GM12878 (cell line): ENCODE measurements at places on chromosomes 7 and 10. TPM values are rescaled to one million over a fixed set of nuclear protein-coding genes. Genes with fewer than 3 reads are reported as not detected.

GRCh38 chr10:122163174-122164022 is 107.7 kb upstream of the BTBD16 start:
- DNase-seq, result no peak

DNA sequence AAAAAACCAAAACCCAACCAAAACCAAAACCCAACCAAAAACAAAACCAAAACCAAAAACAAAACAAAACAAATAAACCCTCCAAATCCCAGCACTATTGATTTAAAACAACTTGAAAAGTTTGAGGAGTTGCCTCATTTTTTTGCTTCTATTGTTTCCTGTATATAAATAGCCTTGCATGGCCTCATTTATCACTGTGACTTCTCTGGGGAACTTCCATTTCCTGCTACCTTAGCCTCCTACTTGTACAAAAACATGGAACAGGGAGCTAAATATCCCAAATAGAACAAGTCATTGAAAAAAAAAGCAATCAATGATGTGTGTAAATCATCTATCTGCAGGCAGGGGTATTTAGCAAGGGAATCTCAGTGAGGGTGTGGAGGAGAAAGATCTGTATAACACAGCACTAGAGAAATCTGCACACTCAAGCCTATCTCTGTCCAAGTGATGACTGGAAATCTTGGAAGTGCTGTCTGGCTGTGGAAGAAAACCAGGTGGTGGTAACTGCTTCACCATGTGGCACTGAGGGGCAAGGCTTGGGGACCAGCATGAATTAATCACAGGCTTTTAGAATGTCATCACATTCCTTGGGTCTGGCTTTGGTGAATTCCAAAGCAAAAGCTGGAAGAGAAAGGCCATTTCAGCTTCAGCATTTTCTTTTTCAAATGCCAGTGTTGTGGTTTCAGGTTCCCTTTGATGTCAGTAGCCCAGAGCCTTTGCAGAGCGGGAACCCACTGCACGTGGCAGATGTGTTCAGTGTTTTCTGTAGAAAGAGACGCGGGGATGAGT is 349.5 kb upstream of the ZNF32 start:
- DNase-seq, result no peak

DNA sequence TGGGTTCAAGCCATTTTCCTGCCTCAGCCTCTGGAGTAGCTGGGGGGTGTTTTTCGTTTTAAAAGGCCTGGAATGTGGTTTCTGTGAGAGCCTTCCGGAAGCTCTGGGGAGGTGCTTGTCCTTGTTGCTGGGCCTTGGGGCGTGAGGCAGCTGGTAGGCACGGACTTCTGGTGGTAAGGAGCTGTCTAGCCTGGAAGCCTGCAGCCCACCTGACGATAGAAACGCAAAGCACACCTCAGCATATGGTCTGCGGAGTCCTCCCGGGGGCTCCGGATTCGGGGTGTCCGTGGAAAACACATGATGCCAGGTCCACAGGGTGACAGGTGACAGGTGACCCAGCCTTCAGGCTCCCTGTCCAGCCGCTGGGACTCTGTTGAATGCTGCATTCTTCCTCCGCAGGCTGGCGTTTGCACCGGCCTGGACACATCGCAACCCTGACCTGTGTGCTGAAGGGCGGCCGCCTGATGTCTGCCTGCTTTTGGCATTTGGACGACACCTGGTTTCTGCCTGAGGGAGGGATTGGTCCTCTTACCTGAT is 37.3 kb downstream of the INPP5A start:
- DNase-seq, result no peak

DNA sequence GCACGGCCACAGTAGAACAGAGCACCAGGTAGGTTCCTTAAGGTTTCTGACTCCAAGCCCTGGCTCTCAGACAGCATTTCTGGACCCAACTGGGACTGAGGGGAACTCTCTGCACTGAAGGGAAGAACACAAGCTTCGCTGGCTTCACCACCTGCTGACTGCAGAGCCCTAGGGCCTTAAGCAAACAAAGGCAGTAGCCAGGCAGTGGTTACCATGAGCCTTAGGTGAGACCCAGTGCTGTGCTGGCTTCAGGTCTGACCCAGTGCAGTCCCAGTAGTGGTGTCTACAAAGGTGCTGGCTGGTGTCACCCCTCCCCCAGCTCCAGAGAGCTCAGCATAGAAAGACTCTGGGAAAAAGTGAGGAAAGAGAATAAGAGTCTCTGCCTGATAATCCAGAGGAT is 59.5 kb downstream of the SIRT1 start:
- DNase-seq, result no peak

Gene LEP
- not detected in 2 replicates for total RNA-seq

GRCh38 chr10:46273506-46274477 is 13.0 kb upstream of the ANTXRL start:
- DNase-seq, result no peak

GRCh38 chr7:23864973-23865372 is 155.0 kb downstream of the STK31 start:
- no peak for DNase-seq

Gene MKX
- total RNA-seq, result 0.05 TPM in 1 of 2 replicates, not detected in the other

DNA sequence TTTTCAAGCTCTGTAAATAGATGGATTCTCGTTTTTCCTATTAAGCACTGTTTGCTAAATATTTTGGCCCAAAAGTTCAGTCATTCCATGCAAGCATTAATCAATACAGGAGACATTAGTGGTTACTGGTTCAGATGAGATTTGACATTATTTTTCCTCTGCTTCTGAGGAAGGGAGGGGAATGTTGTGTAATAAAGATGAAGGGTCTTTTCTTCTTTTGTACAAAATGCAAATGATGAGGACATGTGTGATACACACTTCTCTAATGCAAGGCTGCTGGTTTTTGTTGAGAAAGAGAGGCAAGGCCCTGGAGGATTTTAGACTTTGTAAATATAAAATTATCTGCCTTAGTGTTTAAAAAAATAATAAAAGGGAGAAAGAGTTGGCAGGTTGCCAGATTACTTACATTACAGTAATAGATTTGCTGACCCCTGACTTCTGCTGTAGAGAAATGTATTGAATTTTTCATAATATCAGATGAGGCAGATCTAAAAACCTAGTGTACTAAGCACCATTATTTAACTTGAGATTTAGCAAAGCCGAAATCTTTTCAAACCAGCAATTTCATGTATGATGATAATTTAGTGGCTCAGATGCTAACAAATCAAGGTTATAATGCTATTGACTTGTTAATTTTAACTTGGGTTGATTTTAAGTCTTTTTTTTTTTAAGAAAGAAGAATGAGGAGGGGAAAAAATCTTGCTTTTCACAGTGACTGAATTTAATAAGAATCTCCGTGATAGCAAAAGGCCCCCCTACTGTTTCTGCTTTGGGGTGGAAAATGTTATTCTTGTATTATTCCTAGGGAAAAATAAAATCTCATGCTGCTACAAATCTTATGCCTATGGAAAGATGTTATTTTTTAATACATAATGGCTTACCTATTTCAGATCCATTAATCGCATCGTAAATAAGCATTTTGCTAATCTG is 180.1 kb downstream of the ARID5B start:
- no peak for DNase-seq

Gene ITGB8
- 3.0 and 3.2 TPM in 2 replicates for total RNA-seq

Gene MLXIPL
- total RNA-seq, result 0.21 and 0.69 TPM in 2 replicates

GRCh38 chr10:64416011-64416410 is 894.8 kb downstream of the REEP3 start:
- no peak for DNase-seq

Gene KCNH2
- total RNA-seq, result 0.18 and 0.19 TPM in 2 replicates

GRCh38 chr7:115888981-115889668 is 141.4 kb downstream of the TFEC start:
- DNase-seq, result no peak

GRCh38 chr10:11448545-11449244 is 162.8 kb downstream of the USP6NL start:
- DNase-seq, result peak; percentile 44

DNA sequence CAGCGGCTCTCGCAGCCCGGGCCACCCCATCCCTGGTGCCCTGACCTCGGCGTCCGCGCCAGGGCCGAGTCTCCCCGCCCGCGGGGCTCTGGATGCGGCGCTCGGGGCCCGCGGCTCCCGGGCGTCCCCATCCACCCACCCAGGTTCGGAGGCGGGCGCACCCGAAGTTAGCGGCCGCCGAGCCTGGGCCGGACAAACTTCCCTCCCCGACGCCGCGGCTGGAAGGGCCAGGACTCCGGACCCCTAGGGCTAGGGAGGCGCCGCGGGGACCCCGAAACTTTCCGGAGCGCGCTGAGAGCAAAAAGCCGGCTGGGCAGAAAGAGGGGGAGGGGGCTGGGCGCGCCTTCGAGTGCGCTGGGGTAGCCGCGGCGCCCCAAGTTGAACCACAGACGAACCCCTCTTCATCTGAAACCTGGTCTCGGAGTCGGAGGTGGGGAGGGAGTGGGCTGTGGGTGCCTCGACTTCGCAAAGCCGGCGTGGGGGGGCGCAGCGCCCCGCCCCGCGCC is 3.7 kb upstream of the ELFN1 start:
- no peak for DNase-seq

GRCh38 chr10:78905957-78906308 is 162.8 kb upstream of the ZMIZ1 start:
- no peak for DNase-seq

- no peak for DNase-seq
Observed at GRCh38 chr7:69414555-69414954, 183.7 kb upstream of the AUTS2 start.

DNA sequence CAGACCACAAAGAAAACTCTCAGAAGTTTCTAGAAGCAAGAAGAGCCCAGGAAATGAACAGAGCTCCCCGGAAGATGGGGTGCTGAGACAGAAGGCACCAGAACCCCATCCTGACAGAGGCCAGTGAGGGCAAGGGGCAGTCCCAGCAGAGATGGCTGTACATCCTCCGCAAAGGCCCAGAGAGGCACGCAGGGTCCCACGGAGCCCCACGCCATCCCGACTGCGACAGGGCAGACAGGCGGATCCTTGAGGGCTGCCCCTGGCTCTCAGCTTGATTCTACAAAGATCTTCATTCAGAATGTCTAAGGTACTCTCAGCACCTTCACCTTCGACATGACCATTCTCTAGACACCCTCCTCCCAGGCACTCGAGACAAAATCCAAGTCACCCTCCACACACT is 107.9 kb upstream of the DDC start:
- no peak for DNase-seq

DNA sequence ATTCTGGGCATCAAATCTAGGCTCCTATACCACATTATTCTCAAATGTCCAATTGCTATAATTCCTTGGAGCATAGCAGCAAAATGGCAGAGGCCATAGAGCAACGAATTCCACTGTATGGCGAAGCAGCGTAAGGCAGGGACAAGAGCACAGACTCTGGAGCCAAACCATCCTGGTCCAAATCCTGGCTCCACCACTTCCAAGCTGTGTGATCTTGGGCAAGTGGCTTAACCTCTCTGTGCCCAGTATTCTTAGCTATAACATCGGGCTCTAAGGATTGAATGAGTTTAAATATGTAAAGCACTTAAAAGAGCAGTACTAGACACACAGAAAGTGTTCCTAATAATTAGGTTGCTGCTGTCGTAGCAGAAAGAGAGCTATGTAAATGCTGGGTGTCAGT is 56.2 kb downstream of the TACC2 start:
- no peak for DNase-seq

DNA sequence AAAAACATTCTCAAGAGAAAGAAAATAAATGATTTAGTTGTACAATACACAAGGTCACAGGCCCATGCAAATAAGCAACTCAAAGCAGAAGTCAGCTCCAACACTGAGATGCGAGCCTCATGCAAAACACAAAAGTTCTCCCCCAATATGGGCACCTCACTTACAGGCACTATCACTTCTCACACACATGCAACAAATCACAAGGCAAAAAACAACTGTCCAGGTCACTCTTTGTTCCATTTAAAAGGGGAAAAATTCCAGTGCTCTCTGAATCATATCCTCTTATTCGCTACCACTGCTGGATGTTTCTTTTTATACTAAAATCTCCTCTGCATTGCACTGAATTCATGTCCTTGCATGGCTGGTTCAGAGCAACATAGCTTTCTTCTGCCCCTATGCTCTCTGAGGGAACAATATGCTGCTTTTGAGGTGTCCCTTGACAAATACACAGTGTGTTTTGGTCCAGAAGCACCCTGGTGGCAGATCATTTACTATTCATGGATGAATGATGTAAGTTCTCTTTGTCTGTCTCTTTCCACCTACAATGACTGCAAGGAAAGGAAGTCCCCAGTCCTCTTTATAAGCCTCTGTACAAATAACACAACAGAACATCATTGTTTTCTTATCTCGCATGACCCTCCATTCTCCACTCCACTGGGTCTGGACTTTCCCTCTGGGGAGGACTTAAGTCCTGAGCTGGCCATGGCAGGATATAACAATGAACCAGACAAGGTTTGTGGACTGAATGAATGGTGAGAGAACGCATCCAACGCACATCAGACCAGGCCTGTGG is 85.4 kb upstream of the GSDME start:
- DNase-seq, result no peak

Gene PRSS2
- total RNA-seq, result 28.8 and 35.7 TPM in 2 replicates

- DNase-seq, result no peak
Observed at GRCh38 chr10:119680650-119681081, 29.5 kb downstream of the BAG3 start.

Gene CPVL
- total RNA-seq, result 0.59 TPM in 1 of 2 replicates, not detected in the other

Gene AKR1C8
- total RNA-seq, result not detected in 2 replicates

GRCh38 chr7:155230169-155230593 is 67.5 kb upstream of the INSIG1 start:
- DNase-seq, result no peak

Gene SLC18A3
- total RNA-seq, result not detected in 2 replicates

DNA sequence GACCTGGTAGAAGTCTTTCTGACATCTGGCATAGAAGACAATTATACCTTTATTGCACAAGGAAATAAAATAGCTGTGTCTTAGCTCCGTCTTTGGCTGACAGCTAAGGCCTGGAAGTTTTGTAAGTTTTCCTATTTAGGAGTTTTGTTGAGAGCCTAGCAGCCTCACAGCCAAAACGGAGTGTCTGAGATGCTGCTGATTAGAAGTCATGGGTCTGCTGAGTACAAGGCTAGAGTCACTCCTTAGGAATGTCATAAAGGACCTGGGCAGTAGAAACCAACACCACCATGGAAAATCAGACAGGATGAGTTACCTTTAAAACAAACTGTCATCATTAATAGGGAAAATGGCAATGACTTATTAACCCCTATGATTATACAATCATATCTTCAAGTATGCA is 442.5 kb downstream of the KCNMA1 start:
- DNase-seq, result no peak

Gene CALHM3
- 0.16 TPM in 1 of 2 replicates, not detected in the other for total RNA-seq

GRCh38 chr10:16586358-16587138 is 64.9 kb upstream of the C1QL3 start:
- DNase-seq, result peak; percentile 54

Gene CYP26C1
- 0.08 TPM in 1 of 2 replicates, not detected in the other for total RNA-seq

Gene AKR1C4
- total RNA-seq, result not detected in 2 replicates

- no peak for DNase-seq
Observed at GRCh38 chr10:86194684-86195083, 171.9 kb downstream of the GRID1 start.

- no peak for DNase-seq
Observed at GRCh38 chr10:48502791-48503190, 102.1 kb downstream of the ARHGAP22 start.

DNA sequence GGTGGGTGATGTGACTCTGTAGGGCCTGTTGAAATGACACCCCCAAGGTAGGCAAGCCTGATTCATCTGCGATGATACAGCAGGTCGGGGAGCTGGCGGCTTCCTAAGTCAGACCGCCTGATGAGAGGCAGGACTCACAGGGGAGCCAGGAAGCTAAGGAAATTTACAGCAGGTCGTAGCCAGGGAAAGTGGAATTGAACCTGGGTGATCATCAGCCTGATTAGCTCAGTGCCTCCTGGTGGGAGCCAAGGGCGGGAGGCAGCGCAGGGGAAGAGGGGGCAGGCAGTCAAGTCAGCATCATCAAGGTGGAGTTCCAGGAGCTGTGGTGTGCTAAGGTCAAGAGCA is 18.5 kb upstream of the TRIM56 start:
- no peak for DNase-seq

- no peak for DNase-seq
Observed at GRCh38 chr10:1187151-1187854, 131.1 kb downstream of the WDR37 start.

Gene SNX10
- 30.4 and 30.8 TPM in 2 replicates for total RNA-seq
